Activated CD4-positive, CD25-positive, alpha-beta regulatory T cell (primary cell): ENCODE measurements at places on chromosomes 2 and 18.

GRCh38 chr18:7236933-7237332 is 6.0 kb downstream of the LRRC30 start:
- no peak for DNase-seq

DNA sequence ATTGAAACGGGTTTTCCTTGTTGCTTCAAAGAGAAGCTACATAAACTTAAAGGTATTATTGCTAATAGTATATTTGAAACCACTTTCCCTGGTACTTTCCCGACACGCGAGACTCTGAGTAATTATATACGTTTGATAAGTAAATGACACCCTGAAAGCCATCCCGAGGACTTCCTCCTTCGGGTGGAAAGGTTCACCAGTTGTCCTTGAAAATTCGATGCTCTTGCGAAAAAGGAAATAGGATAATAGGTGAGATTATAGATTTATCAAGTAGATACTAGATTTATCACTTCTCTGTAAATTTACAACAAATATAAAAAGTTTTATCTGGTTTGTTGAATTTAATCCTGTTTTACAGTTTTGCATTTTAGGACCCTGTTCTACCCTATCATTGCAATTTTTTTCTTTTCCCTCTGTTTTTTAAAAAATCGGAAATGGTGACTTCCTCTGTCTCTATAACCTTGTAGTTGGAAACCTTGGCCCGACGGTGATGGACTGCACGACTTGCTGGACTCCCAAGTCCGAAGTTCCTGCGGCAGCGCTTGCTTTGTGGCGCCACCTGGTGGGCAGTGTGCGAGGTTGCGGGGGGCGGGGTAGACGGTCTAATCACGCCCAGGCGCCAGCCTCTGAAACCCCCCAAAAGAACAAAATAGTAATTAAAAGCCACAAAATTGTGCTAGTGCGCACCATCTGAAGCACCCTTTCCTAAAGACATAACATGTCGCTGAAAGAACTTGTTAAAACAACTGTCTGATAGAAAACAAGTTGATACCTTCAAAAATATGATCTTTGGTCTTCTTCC is 972 bp upstream of the DLX2 start:
- no peak for DNase-seq

GRCh38 chr2:234136461-234136860 is 86.0 kb downstream of the SPP2 start:
- DNase-seq = no peak

- no peak for DNase-seq
Observed at GRCh38 chr2:224968051-224968450, 74.2 kb downstream of the DOCK10 start.

GRCh38 chr2:141611981-141612380 is 518.8 kb downstream of the LRP1B start:
- no peak for DNase-seq

DNA sequence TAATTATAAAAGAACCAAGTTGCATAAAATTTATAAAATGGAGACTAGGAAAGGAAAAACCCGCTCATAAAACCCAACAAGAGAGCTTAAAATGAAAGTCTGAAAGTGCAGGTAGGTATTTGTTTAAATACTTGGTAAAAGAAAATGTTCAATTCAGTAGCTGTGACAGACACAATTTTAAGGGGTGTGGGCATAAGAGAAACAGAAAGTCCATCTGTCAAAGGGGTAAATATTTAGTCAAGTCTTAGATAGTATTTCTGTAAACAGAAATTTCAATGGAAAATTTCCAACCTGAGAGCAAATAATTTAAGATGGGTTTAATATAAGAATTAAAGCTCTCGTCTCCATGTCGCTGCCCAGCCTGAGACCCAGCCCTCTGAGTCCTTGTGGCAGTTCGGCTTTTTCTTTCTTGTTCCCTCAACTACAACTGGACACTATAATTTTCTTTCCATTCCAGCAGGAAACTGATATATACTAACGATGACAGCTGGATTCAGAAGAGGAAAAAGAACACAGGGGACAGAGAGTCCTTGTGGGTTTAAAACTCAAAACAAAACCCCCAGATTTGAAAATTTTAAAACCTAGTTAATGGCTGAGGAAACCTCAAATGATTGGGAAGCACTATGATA is 88.0 kb upstream of the ZFP36L2 start:
- DNase-seq = no peak

DNA sequence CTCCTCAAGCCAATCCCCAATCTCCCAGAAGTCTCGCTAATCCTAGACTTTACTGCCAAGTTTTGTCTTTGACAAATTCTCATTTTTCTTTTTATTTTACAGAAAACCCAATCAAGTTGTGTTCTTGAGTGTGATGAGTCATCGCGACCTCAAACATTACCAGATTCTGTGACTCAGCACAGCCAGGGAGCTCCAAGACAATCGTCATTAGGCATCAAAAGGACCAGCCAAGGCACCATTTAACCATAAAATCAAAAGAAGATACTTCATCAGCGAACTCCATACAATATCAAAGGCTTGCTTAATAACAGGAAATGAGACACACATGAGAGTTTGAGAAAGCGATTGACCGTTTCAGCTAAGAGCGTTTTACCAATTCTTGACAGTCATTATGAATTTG is 146.2 kb upstream of the AGAP1 start:
- DNase-seq = no peak

DNA sequence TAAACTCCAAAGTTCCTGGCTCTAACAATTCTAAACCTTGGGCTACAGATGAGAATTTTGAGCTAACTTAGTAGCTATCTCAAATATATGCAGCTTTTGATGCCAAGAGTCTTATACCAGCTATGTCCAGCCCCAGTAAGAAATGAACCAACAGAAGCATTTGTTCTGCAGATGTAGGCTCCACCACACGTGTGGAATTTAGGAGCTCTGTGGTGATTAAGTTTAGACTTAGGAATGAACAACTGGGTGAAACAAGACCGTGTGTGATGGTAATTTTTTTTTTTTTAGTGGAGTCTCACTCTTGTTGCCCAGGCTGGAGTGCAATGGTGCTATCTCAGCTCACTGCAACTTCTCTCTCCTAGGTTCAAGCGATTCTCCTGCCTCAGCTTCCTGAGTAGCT is 179.7 kb downstream of the ANKRD30B start:
- DNase-seq = no peak

DNA sequence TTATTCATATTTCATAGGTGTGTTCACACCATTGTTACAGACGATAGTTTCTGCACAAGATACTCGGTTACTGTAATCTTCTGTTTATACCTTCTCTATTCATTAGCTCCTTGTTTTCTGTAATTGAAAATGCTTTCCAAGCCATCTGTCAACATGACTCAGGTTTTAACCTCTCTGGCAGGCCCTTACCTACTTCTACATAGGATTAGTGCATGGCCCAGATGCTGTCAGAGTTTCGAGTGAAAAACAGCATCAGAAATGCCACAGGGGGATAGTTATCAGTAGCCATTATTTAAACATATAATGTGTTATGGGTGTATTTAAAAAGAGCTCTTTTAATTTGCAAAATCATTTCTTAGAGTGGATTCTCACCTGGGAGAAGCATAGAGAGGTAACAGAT is 596.4 kb downstream of the FBXO15 start:
- DNase-seq = no peak

DNA sequence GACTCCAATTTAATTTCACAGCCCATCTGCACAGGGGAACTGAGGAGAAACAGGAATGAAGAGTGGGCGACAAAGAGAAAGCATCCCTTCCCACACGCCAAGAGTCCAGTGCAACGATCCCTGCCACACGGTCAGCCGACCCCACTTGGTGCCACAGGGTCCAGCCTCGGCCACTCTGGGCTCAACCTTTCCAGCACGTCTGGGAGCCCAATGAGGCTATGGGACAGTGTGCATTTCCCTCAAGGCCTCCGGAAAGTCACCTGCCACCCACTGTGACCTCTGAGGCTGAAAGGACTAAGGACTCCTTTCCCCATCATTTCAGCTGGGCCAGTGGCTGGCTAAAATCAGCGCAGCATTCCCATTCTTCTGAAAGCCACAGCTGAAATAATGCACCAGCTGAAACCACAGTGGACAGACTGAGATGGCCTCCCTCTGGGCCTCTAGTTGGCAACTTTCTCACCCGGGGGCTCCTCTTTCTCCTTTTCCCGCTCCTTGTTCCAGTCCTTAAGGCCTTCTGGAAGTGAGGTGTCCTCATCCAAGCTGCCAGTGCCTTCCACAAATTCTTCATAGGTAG is 21.2 kb downstream of the TUBB6 start:
- DNase-seq = no peak

DNA sequence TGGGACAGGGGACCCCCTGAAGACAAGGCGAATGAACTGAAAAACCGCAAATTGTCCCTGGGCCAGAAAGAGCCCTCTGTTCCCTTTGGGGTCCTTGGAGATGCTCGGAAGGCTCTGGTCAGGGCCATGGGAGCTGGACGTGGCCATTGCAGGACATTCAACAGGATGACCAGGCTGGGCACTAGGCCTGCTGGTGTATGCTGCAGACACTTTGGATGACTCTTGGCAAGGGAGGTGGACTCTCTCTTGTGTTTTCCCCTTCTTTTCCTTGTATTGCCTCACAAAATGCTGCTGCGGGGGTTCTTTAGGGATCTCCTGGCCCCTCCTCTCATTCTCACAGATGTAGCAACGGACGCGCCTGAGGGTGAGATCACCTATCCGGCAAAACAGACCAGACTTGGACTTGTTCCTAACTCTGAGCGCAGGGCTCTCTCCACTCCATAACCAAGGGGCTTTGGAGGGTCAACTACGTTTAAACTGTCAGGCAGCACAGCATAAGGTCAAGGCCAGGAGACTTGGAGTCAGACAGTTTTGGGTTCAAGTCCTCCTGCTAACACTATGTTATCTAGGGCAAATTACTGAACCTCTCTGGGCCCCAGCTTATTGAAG is 41.8 kb upstream of the SH3RF3 start:
- no peak for DNase-seq

GRCh38 chr2:36834203-36834602 is 132.1 kb downstream of the STRN start:
- no peak for DNase-seq

DNA sequence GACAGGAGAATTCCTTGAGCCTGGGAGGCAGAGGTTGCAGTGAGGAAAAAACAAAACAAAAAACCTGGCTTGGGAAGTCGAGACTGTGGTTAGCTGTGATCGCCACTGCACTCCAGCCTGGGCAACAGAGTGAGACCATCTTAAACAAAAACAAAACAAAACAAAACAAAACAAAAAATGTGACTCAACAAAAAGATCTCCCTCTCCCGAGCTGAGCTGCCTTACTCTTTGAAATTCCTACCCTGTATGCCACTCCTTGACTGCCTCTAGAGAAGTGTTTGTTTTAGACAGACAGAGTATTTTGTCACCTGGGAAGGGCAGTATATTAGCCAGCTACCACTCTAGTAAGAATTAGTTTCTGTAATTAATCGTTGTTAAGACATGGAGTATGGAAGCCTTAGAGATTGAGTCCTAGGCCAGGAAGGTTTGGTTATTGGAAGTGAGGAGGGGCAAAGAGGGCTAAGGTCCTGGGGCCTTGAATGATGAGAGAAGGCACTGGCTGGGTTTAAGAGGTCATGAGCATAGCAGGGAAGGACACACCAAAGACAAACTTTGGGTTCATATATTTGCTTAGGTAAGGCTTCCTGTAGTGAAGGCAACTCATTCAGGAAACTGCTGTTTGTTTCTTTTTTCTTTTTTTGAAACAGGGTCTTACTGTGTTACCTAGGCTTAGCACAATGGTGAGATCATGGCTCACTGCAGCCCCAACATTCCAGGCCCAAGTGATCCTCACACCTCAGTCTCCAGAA is 56.0 kb downstream of the HAUS1 start:
- DNase-seq = no peak

- DNase-seq = no peak
Observed at GRCh38 chr18:10727477-10727876, 201.7 kb downstream of the NAPG start.

- no peak for DNase-seq
Observed at GRCh38 chr2:26687801-26688200, 4.7 kb upstream of the KCNK3 start.

- DNase-seq = no peak
Observed at GRCh38 chr2:89763581-89764485, 1072.4 kb downstream of the RPIA start.

DNA sequence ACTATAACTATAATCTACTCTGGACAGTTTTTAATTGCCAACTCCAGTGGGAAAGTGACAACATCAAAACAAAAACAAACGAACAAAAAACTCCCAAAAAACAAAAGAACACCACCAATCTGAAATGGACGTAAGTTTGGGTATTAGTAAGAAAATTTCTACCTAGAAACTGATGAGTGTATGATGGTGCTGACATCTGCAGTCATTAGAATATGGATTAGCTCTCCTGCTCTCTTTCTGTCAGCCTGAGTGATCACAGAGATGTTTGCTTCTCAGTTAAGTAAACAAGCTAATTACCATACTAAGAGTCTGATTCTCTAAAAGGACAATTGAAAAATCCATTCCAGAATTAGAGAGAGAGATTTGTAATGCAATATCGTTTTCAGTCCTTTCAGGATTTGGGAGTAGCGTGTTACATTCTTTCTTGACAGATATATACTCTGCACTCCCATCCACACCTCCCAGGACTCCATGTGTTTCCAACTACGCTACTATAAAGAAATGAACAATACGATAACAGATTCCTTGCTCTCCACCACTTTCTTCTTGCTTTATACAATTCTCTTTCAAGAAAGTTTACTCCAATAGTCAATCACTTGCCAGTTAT is 1347.4 kb upstream of the PIK3C3 start:
- DNase-seq = no peak
